ENCODE measurements at places on chromosomes 13 and 19.

DNA sequence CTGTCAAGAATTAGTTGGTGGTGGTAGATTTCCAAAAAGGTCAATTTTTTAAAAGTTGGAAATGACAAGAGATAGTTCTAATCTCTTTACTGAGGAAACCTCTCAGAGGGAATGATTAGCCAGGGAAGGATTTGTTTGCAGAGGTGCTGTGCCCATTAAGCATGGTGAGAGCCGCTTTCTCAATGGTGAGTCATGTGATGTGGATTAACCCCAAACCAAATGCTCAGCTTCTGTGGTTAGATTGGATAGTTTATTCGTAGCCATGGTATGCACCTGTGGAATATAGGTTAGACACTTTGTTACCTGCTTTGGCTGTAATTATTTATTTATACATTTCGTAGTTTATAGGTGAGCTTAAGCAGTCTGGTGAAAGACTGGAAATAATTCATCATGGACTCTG, 7.1 kb downstream of the HNRNPM start:
- DNase-seq = no peak

- DNase-seq = no peak
These were observed 9.3 kb downstream of the EBPL start for GRCh38 chr13:49681842-49682435.

GRCh38 chr19:46697204-46697960, 19.5 kb downstream of the PRKD2 start:
- no peak for DNase-seq

GRCh38 chr13:31859571-31859970, 120.2 kb downstream of the RXFP2 start:
- no peak for DNase-seq

GRCh38 chr19:29947871-29948270, 5.8 kb downstream of the URI1 start:
- no peak for DNase-seq

DNA sequence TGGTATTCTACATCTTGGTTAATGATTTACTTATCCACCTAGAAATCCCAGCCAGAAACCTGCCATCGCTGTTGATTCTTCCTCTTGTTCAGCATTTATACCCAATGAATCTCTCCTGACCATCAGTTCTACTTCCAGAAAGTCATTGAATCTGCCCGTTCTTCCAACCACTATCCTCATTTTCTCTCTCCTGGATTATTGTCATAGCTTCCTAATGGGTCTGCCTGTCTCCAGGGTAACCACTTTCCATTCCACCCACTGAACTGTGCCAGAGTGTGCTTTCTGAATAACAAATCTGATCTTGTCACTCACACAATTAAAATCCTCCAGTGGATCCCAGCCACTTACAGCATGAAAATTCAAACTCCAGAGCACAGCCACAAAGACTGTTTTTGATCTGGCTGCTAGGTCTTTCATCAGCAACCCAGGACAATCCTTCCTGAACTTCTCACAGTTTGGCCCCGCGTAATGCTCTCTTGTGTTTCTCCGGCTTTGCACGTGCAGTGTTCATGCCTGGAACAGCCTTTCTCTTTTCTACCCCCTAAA, 330.6 kb downstream of the SPRY2 start:
- no peak for DNase-seq

GRCh38 chr13:94160875-94161274, 318.6 kb downstream of the DCT start:
- DNase-seq = no peak

DNA sequence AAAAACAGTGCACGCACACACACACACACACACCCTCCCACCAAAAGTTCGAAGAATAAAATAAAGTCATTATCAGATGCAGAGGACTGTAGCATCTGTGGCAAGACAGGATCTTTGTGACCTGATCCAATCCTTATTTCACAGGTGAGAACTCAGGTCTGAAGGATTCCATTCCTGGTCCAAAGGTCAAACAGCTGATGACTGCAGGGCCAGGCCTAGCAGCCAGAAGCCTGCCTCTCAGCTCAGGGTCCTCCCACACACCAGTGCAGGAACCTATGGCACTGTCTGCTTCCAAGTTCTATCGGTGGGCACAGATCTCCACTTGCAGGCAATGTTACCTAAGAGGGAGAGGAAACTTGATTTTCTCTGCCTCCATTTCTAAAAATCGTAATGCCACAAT, 57.5 kb downstream of the SERP2 start:
- no peak for DNase-seq

GRCh38 chr19:56099638-56100539, 21.2 kb downstream of the ZNF787 start:
- no peak for DNase-seq

DNA sequence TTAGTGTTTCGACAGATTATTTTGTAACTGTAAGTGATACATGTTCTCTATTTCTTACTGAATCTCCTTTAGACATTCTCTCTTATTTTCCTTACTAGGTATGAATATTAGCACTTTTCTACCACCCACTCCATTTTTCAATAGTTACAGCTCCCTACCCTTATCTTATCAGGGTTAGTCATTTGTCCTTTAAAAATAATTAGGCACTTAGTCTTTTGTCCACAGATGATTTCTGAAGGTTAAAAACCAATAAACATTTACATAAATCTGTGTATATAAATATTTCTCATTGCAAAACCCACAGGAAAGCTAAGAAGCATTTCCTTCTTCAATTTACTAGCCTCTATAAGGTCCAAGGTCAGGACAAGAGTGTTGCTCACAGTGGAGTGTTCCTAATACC, 624.1 kb upstream of the MIR17HG start:
- no peak for DNase-seq

DNA sequence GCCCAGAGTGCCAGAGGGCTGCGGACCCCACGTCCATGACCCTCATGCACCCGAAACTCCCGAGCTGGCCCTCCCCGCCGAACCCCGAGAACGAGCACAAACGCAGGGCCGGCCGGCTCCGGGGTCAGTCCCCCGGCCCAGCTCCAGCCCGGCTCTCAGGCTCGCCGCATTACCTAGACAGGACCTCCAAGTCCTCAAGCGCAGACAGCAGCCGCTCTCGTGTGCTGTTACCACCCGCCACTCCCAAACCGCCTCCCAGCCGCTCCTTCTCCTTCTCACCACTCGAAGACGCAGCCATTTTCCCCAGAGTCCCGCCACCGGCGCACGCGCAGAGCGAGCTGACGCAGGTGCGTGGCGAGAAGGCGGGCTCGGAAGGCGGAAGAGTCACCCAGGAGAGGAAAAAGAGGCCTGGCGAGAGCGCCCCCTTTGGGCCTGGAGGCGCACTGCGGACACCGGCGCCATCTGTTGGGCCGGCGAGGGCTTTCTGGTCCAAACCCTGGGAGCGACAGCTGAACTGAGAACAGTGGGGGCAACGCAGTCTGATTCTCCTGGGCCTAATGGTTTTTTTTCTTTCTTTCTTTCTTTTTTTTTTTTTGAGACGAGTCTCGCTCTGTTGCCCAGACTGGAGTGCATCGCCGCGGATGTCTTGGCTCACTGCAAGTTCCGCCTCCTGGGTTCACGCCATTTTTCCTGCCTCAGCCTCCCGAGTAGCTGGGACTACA, at the start of gene MED4:
Gene MED4, minus strand, starts transcription at position 324 of the 722 bp plus-strand sequence. Its CDS starts 26 bp downstream, at position 298.
- DNase-seq = peak; percentile 95

- no peak for DNase-seq
These were observed 81.2 kb downstream of the COL4A2 start for GRCh38 chr13:110388108-110388943.

GRCh38 chr19:32566246-32566830, 14.7 kb upstream of the PDCD5 start:
- no peak for DNase-seq

DNA sequence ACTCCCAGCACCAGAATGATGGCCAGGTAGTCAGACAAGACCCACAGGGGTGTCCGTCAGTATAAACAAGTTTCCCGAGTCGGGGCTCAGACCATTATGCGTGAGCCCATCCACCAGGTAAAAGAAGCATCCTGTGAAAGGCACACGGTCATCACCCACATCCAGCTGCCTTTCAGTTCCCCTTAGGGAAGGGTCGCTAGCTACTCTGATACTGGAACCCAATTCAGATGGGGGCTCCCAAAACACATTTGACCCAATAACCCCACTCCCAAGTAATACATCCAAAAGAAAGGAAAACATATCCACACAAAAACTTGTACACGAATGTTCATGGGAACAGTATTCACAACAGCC, 66.8 kb downstream of the STK24 start:
- no peak for DNase-seq

DNA sequence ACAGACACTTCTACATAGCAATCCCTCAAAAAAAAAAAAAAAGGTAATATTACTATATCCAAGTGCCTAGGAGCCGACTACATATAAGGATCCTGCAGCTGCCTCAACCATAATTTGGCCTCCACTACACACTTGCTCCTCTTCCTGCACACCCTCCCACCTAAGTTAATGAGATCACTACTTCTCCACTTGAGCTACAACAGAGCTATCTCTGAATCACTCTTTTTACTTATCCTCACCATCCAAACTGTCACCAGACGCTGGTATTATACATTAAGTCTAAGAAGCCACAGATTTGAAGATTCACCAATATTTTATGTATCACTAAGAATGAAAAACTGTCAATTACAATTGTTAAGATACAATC, 8.3 kb downstream of the OBI1 start:
- no peak for DNase-seq

GRCh38 chr13:102724923-102725322, 30.1 kb upstream of the METTL21C start:
- no peak for DNase-seq

GRCh38 chr19:50290011-50290410, 39.2 kb downstream of the KCNC3 start:
- no peak for DNase-seq

DNA sequence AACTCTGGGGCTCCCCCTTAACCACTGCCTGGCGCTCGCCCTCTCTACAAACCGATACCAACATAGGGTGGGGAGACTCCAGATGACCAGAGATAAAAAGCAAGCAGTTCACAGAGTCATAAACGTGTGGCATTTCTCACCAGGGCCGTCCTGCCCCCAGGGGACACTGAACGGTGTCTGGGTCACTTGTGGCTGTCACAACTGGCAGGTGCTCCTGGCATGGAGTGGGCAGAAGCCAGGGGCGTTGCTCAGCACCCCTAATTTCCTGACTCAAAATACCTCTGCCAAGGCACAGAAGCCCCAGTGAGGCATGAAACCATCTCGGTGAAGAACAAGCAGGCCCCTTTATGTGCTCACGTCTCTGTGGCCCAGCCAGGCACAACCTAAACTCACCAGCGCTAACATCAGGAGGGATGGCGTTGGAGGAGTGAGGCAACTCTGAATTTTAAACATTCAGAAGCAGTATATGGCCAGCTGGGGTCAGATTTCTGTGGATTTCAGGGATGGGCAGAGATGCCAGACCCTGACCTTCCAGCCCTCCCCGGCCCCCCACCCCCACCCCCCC, 1.8 kb downstream of the PIP5K1C start:
- no peak for DNase-seq

- DNase-seq = no peak
These were observed 9.4 kb downstream of the URAD start for GRCh38 chr13:27979001-27979643.

DNA sequence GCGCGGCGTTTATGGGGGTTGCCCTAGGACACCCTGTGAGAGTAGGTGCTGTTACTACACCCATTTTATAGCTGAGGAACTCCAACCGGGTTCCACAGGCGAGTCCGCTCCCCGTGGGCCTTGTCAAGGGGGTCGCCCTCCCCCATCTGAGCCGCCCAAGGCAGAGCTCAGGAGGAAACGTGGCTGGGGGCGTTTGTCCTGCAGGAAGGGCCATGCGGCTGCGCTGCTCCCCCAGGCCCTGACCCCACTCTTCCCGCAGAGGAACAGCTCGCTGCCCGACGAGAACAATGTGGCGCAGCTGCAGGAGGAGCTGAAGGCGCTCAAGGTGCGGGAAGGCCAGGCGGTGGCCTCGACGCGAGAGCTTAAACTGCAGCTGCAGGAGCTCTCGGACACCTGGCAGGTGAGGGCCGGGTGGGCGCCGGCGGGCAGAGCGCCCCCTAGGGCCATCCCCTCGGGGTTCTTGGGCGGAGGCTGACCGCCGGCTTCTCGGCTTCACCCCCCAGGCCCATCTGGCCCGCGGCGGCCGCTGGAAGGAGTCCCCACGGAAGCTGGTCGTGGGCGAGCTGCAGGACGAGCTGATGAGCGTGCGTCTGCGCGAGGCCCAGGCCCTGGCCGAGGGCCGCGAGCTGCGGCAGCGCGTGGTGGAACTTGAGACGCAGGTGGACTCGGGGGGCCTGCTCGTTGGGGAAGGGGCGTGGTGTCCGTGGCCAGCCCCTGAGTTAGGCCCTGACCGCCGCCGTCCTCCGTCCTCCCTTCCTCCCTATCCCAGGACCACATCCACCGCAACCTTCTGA, 12.4 kb downstream of the PRR36 start:
- no peak for DNase-seq

DNA sequence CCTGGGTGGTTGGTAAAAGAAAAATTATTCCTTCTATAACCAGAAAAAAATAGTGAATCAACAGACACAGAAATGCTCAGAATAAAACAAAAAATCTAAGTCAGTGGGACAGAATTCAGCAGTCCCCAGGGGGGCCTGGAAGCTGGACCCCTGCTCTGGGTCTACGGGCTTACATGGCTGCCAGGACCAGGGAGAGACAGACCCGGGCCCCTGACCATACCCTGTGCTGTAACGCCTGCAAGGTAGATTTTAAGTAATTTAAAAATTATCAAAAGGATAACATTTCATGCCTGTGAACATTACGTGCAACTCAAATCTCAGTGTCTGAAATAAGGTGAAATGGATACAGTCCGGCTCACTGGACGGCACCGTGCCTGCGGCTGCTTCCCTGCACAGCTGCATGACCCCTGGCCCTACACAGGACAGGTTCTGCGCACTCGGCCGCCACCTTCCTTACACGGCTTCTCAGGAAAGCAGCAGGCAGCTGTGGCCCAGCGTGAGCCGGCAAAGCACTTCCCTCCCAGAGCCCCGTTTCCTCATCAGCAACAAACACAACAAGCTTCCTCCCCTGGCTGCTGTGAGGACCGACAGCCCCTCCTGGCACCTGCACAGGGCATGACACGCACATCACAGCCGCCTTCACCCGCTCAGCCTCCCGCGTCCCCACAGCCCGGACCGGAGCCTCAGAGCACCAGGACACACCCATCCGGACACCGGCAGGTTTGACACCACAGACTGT, 22.2 kb downstream of the RASA3 start:
- DNase-seq = peak; percentile 74

DNA sequence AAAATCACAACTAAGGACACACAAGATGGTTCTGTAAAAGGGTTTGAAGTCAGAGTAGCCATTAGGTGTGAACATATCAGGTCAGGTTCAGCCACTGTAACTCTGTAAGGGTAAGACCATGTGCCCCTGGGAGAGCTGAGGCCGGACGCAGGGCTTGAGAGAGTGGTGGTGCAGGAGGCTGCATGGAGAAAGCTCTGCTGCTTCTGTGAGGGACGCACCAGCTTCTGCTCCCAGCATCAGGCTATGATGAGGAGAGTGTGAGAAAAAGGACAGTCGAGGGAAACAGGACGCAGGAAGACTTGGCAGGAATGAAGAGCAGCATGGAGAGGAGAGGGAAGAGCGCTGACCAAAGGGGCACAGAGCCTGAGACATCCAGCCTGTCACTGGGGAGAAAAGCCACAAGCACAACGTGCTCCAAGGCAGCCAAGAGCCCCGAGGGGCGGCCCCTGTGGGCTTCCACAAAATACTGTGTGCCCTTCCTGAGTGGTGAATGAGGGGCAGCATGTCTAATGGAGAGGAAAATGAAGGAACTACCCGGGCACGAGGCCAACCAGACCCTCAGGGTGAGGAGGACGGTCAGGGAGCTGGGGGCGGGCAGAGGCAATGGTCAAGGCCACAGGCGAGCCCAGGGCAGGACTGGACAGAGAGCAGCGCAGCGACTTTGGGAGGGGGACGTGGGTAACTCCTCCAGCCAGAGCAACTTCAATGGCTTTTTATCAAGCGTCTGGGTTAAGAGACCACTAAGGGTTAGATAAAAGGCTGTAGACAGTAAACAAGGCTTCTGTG, 107.7 kb downstream of the COL4A1 start:
- DNase-seq = no peak
